ENCODE measurements at places on chromosomes 1 and 21.
A peak's percentile ranks its signal among the peaks of the same experiment; 100 is the strongest.

DNA sequence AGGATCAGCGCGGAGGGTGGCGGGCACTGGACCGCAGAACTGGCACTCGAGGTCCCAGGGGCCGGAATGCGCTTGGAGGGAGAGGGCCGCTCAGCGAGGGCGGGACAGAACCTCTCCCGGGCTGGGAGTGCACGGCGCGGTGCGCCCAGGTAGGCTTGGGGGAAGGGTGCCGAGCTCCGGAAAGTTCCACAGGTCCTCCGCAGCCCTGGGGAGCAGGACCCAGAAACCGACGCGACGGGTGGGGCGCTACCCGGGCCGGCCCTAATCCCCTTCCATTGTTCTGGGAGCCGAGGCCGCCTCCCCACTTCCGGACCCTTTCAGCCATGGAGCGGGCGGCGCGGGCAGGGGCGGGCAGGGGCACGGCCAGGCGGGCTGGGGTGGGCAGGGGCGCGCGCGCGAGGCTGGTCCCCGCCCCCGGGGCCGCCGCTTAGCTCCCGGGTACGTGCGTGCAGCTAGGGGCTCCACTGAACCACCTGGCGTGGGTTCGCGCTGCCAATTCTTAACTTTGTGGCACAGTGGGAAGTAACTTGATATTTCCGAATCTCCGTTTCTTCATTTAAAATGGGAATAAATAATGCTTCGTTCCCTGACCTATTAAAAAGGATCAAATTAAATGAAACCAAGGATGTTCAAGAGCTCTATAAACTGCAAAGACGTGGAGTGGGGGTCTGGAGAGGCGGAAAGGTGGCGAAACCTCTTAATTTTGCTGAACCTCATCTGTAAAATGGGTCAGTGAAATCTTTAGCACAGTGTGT is 20.7 kb downstream of the LGR6 start:
- no peak for DNase-seq

GRCh38 chr1:230725256-230726012 is 11.5 kb upstream of the AGT start:
- DNase-seq = no peak

GRCh38 chr1:145977016-145977415 is 12.5 kb downstream of the POLR3GL start:
- DNase-seq = no peak

DNA sequence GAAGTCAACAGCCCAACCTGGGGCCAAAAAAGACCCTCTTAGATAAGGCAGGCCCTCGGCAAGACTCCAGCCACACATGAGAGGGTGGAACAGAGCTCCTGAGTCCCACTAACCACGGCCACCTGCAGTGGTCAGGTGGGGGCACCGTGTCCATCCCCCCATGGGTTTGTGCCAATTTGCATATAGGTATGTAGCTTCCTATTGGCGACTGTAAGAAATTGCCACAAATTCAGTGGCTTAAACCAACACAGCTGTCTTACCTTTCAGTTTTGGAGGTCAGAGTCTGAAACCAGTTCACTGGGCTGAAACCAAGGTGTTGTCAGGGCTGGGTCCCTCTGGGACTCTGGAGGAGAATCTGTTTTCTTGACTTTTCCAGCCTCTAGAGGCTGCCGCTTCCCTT is 59.3 kb downstream of the COL18A1 start:
- DNase-seq = no peak

DNA sequence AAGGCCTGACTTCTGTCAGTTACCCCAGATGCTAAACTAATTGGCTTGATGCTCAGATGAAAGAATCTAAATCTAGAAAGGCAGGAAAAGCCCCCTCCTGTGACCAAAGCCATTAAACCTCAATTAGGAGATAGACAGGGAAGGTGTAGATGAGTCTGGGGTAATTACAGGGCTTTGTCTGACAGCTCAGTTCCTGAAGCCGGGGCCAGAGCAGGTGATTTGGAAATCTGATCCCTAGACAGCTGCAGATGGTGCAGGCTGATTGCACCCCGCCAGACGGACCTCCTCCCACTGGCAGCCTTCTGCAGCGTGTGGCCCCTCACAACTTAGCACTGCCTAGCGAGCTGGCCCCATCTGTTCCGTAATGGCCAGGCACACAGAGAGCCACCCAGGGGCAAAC is 395.1 kb downstream of the HLX start:
- DNase-seq = no peak

DNA sequence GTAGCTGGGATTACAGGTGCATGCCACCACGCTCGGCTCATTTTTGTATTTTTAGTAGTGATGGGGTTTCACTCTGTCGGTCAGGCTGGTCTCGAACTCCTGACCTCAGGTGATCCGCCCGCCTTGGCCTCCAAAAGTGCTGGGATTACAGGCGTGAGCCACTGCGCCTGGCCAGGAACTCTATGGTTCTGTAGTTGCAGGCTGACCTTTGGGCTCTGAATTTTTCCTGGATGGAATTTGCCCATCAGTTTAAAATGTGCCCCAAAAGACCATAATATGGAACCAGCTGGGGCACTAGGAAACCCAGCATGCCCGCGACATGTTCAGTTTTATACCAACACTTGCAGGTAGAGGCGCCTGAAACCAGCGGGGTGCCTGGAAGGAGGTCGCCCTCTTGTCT is 1.6 kb upstream of the SCNN1D start:
- DNase-seq = no peak

DNA sequence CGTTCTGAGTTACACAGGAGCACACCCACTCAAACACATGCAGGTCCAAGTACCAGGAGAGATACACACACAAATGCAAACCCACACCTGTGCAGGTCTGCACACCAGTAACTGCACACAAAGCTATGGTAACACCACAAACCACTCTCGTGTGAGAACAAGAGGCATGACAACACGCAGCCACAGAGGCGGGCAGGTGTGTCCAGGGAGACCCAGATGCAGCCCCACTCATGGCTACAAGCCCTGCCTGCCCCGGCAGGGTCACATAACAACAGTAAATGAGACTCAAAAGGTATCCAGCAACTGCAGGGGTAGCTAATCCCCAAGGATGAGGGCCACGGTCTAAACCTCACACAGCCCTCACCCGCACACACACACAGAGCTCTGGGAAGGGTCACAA is 48.1 kb downstream of the RAP1GAP start:
- DNase-seq = no peak

DNA sequence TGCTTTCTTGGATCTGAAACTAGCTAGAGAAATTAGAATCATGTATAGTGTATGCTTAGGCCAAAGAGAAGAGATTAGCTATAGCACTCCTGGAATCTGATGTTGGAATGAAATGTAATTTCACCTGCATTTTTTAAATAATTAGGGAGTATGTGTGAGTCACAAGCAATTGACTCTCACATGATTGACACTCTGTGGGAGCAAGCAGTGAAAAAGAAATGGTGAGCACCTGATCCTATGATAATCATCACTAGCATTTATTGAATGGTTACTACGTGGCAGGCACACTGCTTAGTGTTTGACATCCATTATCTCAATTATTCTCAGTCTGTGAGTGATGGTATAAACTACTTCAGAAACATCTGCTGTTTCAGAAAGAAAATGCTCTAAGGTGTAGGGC is 176.6 kb downstream of the NRIP1 start:
- DNase-seq = no peak

GRCh38 chr1:151828921-151829320 is 2.7 kb downstream of the RORC start:
- DNase-seq = no peak

DNA sequence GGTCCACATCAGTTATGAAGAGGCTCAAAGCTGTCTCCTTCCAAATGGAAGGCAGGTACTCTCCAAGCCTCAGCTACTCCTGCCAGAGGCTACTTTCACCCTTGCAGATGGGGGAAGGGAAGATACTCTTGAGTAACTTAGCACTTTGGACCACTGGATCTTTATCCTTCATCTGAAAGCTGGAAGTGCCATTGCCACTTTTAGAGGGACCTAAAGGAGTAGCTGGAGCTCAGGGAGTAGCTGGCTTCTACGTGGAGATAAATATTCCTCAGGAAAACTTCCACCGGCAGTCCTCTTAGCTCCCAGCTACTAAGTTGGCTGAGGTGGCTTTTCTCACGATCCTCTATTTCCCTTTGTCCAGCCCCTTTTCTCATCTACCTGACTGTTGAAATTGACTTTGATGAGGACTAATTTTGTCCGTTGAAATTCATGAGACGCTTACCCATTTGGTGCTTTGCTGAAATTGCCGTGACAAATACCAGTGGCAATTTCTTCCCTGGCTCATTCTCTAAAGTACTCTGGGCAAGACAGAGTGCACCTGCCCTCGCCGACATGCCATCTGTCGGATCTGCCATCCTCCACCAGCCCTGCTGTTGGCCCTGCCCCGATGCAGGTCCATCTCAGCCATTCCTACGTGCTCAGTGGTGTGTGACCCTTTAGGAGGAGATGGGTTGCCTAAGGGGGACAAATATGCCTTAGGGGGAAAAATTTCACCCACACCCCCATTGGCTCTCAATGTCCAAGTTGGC is 13.6 kb downstream of the IGSF21 start:
- no peak for DNase-seq

GRCh38 chr1:84598846-84599741 is 24.9 kb upstream of the CTBS start:
- DNase-seq = no peak

DNA sequence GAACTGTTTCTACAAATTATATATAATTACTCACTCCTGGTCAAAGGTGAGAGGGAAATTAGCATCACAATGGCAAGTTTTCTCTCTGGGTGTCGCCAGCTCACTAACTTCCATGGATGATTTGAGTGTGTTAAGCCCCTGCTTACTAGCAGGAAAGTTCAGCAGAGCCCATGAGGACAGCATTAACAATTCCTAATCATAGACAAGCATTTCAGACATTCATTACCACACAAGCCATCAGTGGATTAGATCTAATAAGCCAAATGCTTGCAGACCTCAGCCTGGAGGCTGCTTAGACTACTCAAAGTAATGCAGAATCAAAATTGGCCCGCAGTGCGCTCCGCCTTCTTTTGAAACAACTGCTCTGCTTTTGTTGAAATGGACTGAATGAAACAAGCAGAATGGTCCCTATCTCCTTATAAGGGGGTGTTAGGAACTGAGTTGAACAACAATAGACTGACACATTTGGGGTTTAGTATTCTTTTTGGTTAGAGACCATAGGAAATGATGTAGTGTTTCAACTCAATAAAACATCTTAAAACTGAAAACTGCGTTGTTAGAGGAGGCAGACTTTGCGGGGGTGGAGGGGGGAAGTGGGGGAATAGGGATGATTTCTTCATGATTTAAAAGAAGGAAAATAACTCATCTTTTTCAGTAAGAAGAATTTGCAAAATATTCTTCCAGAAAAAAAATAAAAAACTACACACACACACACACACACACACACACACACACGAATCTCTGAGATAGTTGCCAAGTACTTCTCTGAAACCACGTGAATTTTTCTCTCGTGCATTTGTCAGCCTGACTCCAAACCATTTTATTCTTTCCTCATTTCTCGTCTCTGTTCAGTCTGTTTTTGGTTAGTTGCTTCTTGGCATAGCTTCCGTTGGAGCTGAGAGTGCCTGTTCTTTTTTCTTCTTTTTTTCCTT is 54.6 kb downstream of the GORAB start:
- DNase-seq = no peak

GRCh38 chr1:17485281-17485680 is 45.8 kb upstream of the RCC2 start:
- DNase-seq = peak; percentile 42

DNA sequence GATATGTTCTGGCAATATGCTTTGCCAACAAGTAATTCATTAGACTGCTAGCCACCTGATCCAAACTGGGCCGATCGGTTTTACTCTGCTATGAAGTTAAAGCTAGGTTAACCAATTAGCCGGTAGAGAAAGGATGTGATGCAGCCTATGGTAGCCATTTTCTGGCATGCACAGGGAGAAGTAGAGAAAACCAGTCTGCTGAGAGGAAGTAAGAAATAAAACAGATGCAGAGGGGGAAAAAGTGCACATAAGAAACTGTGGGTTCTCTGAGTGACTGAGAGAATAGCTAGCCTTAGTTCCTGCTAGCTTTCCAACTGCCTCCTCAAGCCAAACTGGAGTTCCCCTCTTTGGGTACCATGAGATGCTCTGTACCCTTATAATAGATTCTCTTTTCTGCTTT is 52.8 kb downstream of the ARID4B start:
- no peak for DNase-seq

DNA sequence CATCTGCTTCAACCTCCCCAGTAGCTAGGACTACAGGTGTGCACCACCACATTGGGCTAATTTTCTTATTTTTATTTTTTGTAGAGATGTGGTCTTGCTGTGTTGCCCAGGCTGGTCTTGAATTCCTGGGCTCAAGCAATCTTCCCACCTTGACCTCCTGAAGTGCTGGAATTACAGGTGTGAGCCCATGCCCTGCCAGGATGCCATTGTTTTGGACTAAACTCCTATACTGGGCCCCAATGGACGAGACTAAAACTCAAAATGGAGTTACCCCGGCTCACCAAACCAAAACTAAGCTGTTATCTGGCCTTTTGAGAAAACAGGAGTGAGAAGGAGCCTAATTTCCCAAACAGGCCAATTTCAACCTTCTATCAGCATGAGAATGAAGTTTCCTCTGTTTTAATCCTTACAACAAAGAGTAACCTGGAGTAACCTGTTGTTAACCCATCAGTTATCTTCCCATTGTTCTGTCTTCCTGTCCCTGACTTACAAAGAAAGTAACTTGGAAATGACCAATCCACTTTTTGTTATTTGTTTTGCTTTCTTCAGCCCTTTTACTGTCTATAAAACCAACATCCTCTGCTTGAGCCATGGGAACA is 29.6 kb downstream of the DMRTA2 start:
- DNase-seq = no peak

- DNase-seq = no peak
Measured at GRCh38 chr1:2088458-2088857, 38.2 kb downstream of the PRKCZ start.

DNA sequence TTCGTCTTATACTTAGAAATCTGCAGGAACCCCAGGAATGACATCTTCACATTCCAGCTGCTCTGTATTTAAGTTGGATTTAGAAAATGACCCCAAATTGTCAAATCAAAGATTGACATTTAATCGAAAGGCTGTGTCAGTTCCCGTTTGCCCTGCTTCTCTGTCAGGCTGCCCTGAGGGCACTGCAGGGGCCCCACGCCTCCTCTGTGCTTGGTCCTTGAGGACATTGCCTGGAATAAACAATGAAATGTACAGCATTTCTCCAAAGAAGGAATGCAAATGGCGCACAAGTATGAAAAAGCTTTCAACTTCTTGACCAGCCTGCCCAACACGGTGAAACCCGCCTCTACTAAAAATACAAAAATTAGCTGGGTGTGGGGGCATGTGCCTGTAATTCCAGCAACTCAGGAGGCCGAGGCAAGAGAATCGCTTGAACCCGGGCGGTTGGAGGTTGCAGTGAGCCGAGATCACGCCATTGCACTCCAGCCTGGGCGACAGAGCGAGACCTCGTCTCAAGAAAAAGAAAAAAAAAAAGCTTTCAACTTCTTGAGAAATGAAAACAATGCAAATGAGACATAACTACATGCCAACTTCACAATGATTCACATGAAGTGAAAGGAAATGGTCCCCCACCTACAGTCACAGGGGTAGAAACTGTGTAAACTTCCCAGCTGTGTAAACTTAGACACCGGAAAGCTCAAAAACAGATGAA is 3.0 kb downstream of the TMPRSS3 start:
- DNase-seq = no peak

- peak; percentile 26 for DNase-seq
Measured at GRCh38 chr1:6962996-6963911, 178.0 kb downstream of the CAMTA1 start.
